ENCODE measurements at places on chromosomes 4 and X. TPM values are rescaled to one million over a fixed set of nuclear protein-coding genes. Genes with fewer than 3 reads are reported as not detected.

The TAF7L gene
- 0.38 TPM for total RNA-seq

The GNRHR gene
- not detected for total RNA-seq

The ABHD18 gene
- total RNA-seq = 9.2 TPM

The PGAM4 gene
- not detected for total RNA-seq

The SHROOM4 gene
- 63.4 TPM for total RNA-seq

The SSX3 gene
- total RNA-seq = not detected

The EFHC2 gene
- not detected for total RNA-seq

The ANXA3 gene
- 191 TPM for total RNA-seq

The HAND2 gene
- not detected for total RNA-seq

The CTAG2 gene
- total RNA-seq = not detected

The CYTL1 gene
- 101 TPM for total RNA-seq

The CLGN gene
- total RNA-seq = 0.67 TPM

The AP1S2 gene
- 80.4 TPM for total RNA-seq

The OTUD6A gene
- not detected for total RNA-seq

The P2RY4 gene
- total RNA-seq = 0.10 TPM

Measured in vein endothelial cell (primary cell).